ENCODE measurements at places on chromosomes 3 and 15.

DNA sequence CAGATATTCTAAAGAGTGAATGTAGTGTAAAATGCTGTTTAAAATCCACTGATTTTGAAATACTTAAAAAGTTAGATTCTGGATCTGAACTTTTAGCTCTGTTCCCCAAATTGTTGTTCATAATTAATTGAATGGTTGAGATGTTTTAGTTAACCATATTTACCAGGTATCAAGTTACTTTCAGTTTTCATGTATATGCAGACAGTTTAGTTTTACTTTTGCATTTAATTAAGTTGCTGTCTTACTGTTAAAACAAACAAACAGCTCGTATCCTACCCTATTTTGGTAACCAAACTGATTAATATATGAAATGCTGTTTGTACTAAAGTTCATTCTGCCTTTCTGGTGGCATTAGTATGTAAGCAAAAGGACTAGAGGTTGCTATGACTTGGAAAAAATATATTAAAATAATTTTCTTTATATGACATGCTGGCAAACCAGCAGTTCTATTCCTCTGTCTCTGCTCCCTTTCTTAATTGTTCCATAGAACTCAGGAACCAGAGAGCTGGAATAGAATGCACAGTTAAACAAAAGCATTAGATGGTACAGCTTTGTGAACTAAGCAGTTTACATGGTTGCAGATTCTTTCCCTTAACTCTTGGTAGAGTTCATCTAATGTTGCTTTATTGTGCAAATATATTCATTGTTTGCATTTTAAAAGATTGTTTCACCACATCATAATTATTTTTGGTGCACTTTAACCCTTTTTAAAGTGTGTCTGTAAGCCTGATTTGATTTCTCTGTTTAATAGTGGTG lies 39.5 kb upstream of the SCAANT1 start:
- no peak for DNase-seq

DNA sequence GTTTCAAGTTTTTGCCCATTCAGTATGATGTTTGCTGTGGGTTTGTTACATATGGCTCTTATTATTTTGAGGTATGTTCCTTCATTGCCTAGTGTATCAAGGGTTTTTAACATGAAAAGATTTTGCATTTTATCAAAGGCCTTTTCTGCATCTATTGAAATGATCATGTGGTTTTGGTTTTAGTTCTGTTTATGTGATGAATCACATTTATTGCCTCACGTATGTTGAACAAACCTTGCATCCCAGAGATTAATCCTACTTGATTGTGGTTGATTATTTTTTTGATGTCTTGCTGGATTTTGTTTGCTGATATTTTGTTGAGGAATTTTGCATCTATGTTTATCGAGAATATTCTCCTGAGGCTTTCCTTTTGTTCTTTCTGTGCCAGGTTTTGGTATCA lies 39.4 kb downstream of the TMCO5A start:
- DNase-seq, result peak; percentile 10

GRCh38 chr3:16503191-16503776 lies 10.2 kb downstream of the RFTN1 start:
- no peak for DNase-seq

- peak; percentile 93 for DNase-seq
These were observed 118.0 kb downstream of the ABI3BP start for GRCh38 chr3:100875239-100875638.
